ENCODE measurements at places on chromosomes 5 and 9. TPM values are rescaled to one million over a fixed set of nuclear protein-coding genes. Genes with fewer than 3 reads are reported as not detected.

Gene PDE6A
- total RNA-seq, result not detected

Gene FBLL1
- total RNA-seq, result not detected

DNA sequence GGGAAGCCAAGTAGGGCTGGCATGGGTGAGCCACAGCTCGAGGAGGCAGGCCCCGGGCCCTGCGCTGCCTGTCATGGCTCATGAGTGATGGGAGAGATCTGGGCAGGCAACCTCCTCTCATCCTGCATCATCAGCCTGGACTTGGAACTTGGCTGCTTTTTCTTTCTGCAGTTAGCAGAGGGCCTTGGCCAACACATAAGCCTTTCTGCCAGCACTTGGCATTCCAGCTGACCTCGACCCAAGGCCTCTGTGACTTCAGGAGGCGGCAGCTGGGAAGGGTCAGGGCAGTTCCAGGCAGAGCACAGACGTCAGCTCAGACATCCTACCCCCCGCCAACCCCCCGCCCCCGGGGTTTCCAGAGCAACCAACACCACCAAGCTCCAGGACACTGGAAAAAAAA, 7.6 kb downstream of the S1PR3 start:
- H3K4me3 ChIP-seq, result no peak overlapping the region
- DNase-seq, result no peak
- H3K27me3 ChIP-seq, result peaks cover 16% of the 10 kb centered on the region

GRCh38 chr9:108550106-108550505, 305.7 kb downstream of the ACTL7B start:
- H3K4me1 ChIP-seq, result no peaks in the 10 kb centered on the region
- DNase-seq, result no peak
- H3K27ac ChIP-seq, result no peak overlapping the region

DNA sequence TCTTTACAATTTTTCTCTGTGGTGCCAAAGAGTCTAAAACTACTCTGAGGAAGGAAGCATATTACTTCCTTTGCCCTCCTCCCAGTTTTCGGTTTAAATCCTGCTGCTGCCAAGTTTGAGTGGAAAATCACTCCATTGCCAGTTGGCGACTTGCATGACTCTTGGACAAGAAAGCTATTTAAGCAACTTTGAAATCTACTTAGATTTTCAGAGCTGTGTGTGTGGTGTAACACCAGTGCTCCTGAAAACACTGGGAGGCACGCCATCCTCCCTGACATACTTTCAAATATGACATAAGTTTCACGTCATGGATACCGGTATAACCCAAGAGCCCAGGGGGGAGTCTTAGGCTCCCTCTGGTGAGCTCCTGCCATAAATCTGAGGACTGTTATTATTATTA, 83.5 kb upstream of the RIOK2 start:
- H3K27ac ChIP-seq, result no peak overlapping the region
- no peaks in the 10 kb centered on the region for H3K27me3 ChIP-seq
- no peaks in the 10 kb centered on the region for H3K36me3 ChIP-seq
- no peak for DNase-seq

DNA sequence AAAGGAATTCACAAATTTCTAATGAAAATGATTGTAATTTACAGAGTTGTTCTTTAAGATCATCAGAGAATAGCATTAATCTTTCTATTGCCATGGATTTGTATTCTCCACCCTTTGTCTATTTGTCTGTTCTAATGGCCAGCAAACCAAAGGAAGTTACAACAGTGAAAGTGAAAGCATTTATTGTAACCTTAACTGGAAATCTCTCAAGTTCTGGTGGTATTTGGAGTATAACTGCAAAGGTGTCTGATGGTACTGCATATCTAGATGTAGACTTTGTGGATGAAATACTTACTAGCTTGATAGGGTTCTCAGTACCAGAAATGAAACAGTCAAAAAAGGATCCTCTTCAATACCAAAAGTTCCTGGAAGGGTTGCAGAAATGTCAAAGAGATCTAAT, 21.7 kb downstream of the RMI1 start:
- H3K27me3 ChIP-seq, result no peaks in the 10 kb centered on the region
- no peak for DNase-seq
- H3K27ac ChIP-seq, result no peak overlapping the region
- peak overlapping the region; percentile 51 for H3K4me3 ChIP-seq
- H3K36me3 ChIP-seq, result peaks cover 31% of the 10 kb centered on the region
